GM04504 (cell line): ENCODE measurements at places on chromosomes 7 and 10.
A peak's percentile ranks its signal among the peaks of the same experiment; 100 is the strongest.

DNA sequence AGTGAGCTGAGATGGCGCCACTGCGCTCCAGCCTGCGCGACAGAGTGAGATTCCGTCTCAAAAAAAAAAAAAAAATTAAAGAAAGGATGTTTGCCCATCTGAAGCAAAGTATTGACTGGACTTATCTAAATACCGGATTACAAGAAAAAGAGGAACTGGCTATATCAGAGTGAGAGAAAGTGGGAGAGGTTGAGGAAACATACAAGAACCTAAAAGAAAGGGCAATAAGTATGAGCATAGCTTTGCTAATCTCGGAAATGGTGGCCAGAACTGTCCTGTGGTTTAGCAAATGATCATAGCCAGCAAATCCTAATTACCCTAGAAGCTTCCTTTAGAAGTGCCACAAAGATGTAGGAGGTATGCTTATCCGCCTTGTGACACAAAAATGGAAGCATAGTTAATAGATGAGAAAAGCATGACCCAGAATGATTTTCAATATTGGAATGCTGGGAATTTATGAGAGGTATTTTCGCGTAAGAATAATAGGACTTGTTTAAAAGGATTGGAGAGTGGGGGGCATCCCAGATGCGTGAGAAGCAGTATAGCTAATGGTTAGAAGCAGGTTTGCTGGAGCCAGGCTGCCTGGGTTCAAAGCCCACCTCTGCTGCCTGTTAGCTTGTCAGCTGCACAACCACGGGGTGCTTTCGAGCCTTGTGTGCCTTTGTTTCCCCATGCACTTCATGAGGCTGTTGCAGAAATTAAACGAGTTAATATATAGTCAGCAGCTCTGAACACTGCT, 1.2 kb upstream of the GTPBP4 start:
- DNase-seq = peak; percentile 44

DNA sequence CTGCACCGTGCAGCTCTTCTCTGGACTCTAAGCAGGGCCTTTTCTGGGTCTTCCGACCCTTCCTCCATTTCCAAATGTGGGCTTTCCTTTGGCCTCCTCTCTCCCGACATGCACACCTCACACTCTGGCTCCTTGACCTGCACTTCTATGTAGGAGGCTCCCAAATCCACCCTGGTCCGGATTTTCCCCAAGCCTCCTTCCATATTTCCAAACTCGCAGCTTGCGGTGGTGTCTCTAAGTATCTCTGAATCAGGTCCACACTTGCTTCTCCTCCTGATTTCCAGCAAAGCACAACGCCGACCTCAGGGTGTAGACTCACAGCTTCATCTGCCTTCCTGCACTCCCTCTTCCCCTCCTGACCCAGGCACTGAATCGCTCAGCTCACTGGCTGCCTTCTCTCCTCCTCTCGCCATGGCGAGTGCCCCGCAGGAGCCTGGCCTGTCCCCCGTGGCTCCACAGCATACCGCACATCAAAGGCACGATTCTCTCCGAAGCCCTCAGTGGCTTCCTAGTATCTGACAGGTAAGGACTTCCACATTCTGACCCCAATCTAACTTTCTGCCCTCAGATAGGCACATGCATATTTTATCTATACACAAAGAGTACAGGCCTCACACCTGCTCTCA, 27.8 kb downstream of the DIP2C start:
- DNase-seq = no peak

DNA sequence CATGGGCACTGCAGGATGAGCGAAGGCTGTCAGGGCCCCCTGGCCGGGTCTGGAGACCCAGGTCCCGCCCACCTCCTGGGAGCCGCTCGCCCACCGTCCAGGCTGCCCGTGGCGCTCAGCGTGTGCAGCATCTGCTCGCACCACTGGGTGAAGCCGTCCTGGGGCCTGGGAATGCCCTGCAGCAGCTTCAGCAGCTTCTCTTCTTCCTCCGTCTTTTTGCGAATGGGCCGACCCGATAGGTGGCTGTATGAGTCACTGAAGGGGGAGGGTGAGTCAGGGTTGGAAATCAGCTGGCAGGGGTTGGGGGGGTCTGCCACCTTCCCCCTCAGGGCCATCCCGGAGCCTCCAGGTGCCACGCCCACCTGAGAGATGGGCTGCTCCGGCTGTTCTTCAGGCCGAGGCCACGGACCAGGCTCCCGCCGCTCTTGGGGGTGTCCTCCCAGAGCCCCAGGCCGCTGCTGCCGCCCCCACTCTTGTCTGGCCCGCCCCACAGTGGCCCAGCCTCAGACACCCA, 8.7 kb downstream of the GNB2 start:
- DNase-seq = no peak

DNA sequence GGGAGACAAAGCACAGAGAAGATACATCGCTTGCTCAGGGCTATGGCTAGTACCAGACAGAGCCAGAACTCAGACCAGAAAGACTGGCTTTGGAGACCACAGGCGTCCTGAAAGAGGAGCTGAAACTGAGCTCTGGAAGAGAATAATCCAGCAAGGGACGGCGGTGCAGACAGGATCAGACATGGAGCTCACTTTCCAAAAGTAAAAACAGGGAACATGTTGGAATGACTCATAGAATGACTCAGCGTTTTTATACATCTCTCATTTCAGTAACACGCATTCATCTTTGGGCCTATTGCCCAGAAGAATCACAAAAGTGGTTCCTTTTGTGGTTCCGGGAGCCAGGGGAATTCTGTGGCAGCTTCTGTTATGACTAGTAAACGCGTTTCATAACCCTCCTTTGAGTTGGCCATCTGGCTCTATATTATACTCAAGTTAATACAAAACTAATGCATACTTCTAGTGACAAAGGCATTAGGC, 37.2 kb downstream of the PLEKHS1 start:
- peak; percentile 96 for DNase-seq

DNA sequence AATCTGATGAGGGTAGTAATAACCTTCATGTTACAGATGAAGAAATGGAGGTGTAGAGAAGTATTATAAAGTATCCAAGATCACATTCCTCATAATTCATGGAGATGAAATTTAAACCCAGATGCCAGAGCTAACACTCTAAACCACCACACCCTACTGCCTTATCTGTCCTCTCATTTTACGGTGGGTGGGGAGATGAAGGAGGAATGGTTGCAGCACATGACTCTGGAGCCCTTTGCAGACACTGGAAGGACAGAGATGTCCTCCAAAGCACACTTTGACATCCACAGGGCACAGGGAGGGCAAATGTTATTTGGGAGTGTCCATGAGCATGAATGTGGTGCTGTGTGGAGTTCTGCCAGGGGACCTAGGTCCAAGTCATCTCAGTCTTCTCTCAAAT, 1.1 kb downstream of the PLEKHS1 start:
- DNase-seq = no peak

- DNase-seq = no peak
Observed at GRCh38 chr10:17256051-17256450, 28.0 kb downstream of the VIM start.

DNA sequence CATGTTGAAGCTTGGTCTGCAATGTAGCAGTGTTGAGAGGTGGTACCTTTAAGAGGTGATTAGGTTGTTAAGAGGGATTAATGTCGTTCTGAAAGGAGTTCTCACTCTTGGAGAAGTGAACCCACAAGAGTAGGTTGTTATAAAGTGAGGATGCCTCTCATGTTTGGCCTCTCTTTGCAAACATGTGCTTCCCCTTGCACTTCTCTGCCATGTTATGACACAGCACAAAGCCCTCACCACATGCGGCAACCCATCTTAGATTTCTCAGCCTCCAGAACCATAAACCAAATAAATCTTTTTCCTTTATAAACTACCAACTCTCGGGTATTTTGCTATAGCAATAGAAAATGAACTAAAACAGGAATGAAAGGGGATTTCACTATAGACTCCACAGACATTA, 66.3 kb downstream of the KMT2C start:
- no peak for DNase-seq
